Fibroblast of villous mesenchyme (primary cell): ENCODE measurements at places on chromosomes 3 and 15. TPM values are rescaled to one million over a fixed set of nuclear protein-coding genes. Genes with fewer than 3 reads are reported as not detected.

GORASP1 gene
- total RNA-seq: 44.9 and 50.9 TPM in 2 replicates

TMEM207 gene
- total RNA-seq: not detected in 2 replicates

MYO5C gene
- total RNA-seq: under 0.01 TPM in 1 of 2 replicates, not detected in the other

- DNase-seq: peak; percentile 43
Measured at GRCh38 chr3:138943724-138944653, 2.9 kb downstream of the FOXL2 start.

DNA sequence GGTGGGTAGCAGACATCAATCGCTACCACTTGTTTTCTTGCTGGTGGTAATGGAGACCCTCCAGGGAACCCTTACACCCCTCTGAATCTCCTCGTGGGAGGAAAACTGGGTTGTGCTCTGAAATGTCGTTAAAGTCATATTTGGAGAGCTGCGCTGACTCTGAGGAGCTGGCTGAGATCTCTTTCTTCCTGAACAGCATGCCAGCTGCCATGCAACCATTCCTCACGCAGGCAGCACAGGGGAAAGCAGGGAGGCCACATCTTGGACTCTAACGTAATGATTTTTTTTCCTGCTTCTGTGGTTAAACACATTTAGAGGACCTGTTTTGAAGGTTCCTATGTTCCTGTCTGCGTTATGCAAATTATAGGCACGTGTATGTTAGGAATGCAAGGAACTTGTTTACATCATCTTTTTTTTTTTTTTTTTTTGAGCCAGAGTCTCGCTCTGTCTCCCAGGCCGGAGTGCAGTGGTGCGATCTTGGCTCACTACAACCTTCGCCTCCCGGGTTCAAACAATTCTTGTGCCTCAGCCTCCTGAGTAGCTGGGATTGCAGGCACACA is 156.7 kb downstream of the TJP1 start:
- no peak for DNase-seq

- DNase-seq: no peak
Measured at GRCh38 chr3:175911937-175912336, 1052.8 kb downstream of the NAALADL2 start.

DNA sequence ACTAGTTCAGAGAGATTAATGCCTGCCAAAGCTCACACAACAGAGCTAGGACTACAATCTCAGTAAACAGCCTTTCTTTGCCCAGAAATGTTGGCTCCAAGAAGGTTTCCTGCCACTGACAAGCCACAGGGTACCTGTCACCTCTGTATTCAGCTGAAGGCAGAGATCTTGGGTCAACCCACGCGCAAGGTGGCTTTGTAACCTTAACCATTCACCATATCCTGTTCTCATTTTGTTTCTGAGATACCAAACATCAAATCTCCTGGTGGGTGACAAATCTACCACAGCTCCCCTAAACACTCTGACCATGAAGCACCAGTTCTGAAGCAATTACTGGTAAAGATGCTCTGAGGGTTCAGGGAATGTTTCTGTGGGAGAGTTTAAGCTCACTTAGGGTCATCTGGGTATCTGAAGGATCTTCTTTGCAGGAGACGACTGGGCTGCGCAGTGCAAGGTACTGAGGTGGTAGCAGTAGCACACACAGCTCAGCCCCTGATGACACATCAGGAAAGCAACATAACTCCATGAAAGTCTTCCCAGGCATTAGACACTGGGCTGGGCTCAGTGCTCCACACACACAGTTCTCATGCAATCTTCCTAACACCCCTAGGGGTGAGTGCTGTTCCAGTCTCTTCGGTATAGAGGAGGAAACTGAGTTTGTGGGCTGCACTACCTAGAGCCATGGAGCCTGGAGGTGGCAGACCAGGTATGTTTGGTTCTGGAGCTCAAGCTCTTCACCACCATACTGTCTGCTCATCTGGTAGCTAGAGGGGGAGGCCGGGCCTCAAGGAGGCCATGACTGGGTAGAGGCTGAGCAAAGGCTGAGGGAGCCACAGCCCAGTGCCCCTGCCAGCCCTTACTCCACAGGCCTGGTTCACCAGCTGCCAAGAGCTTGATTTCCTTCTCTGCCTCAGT is 7.7 kb downstream of the CXCR6 start:
- no peak for DNase-seq

GRCh38 chr15:25541228-25541627 is 102.4 kb upstream of the UBE3A start:
- DNase-seq: no peak

DNA sequence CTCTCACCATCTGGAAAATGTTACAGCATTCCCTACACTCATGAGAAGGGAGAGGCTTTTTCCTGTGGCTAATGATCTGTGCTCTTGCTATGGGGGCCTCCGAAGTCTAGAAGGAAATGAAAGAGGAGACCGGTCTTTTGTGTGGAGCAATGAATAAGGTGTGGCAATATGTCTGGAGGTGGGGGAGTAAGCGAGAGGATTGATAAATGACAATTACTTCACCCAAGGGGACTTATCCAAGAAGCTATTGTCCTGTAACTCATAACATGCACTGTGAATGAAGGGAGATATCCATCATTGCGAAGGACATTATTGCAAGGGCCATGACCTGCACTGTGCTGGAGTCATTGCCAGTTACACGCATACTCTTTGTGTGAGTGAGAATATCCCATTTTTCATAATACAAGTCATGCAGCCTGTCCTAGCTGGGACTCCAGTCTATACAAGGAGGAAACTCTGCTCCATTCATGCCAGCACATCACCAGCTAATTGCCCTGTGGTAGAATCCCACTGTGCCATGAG is 37.7 kb upstream of the SYNPR start:
- DNase-seq: no peak

DNA sequence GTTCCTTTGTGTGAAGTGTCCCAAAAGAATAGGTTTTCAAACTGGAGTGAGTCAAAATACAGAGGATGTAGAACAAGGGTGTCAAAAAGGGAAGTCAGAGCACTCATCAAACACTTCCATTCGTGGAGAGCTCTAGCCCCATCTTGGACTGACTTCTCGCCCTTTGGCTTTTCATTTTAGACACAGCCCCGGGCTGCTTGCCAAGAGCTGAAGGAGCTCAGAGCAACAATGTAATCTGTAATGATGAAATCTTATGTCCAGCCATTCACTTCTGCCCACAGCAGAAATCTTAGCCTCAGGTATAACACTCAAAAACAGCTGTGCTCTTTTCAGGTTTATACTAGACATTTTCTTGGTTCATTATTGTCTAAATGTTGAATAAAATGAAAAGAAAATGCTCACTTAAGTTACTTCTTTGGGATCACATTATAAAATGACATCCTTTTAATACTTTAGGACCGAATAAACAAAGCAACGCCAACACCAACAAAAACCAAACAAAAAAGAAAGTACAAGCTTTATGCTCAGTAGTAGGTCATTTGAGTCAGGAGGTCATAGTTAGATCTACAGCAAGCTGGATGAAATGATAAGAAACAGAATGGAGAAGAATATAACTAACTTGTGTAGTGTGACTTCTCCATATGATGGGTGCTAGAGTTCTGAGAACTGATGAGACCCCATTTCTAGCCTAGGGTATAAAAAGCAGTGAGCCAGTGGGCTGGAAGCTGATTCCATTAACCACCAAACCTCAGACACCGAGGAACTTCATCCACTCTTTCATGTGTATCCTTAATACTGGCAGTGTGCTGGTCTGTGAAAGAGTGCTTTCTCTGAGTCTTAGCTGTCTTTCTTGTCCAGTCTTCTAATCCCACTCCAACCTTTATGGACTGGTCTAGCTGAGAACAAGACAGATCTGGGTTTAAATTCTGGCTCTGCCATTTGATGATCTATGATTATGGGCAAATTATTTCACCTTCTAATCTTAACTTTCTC is 131.8 kb upstream of the SLC7A14 start:
- DNase-seq: peak; percentile 79

DNA sequence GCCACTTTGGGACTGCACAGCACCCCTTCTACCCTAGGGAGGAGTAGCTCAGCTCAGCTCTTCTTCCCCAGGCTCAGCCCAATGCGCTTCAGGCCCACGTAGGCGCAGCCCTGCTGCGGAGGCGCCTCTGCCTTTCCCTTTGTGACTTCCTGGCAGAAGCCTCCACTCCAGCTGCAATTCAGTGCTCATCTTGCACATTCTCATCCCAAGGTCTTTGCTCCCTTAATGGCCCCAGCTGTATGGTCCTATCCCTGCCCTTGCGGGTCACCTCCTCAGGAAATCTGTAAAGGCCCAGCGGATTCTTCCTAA is 109.0 kb downstream of the VGLL4 start:
- no peak for DNase-seq

DNA sequence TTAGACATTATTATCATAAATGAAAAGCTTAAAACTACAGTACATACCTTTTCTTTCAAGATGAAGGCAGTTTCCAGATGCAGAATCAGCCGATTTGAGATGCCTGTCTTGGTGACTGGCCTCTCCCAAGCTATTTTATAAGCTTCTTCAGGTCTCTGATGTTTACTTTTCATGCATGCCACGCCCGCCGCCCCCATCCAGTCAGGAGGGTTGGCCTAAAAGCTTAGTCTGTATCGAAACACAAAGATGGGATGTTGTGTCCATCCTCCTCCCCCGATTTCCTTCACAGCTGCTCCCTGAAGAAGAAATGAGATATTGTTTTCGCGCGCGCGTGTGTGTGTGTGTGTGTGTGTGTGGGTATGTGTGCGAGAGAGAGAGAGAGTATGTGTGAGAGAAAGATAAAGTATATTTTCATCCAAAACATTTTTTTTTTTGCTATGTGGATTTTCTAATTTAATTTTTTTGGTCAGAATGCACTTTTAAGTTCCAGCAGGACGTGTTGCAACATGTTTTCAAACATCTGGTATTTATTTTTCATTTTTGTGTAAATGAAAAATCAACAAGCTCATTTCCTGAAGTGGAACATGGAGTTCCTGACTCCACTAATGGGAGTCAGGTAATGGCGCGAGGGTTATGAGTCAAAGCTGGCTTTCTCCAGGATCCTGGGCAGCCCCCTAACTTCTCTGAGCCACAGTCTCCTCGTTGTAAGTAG is at the start of gene APOD:
Gene APOD, minus strand, starts transcription at position 110 of the 712 bp plus-strand sequence. CDS start 4,479 bp downstream, outside the sequence.
- DNase-seq: peak; percentile 77

DNA sequence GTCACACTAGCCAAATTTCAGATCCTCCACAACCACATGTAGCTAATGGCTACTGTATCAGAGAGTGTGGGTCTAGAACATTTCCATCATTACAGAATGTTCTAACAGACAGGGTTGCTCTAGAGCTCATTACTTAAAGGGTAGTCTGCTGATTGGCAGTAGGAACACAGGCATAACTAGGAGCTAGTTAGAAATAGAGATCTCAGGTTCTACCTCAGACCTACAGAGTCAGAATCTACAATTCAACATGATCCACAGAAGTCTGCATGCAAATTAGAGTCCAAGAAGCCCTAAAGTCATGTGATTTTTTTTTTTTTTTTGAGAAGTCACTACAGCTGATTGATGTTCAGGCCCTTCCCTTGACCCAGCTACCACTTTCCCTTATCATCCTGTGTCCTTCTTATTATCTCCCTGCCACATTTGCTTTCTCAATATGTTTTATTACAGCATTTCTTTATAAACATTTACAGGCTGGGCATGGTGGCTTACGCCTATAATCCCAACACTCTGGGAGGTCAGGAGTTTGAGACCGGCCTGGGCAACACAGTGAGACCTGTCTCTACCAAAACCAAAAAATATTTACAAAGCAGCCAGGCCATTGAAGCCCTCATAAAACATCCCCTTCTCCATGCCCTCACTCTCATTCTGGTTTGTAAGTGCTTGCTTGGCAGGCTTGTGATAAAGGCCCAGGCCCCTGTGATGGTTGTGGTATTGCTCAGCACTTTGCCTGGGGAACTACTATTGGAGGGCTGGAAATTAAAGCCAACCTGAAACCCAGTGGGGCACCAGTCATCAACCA is 3.8 kb upstream of the ABHD5 start:
- DNase-seq: no peak

- no peak for DNase-seq
Measured at GRCh38 chr3:80097674-80098073, 329.9 kb upstream of the ROBO1 start.

GRCh38 chr15:70857562-70858285 is 3.8 kb upstream of the LARP6 start:
- DNase-seq: no peak

DNA sequence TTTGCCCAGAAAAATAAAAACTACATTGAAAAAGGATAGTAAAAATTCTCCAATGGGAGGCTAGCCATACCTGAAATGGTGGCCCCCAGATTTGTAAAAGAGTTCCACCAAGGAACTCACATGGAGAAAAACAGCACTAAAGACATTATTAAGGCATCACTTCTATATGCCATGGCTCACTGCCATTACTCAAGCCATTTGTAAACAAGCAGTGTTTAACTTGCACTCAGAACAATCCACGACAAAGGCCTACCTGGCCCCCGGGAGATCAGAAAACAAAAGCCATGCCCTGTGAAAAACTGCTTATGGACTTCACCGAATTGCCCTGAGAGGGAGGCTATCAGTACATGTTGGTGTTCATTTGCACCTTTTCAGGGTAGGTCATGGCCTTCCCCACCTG is 19.6 kb downstream of the CCR8 start:
- DNase-seq: no peak

DNA sequence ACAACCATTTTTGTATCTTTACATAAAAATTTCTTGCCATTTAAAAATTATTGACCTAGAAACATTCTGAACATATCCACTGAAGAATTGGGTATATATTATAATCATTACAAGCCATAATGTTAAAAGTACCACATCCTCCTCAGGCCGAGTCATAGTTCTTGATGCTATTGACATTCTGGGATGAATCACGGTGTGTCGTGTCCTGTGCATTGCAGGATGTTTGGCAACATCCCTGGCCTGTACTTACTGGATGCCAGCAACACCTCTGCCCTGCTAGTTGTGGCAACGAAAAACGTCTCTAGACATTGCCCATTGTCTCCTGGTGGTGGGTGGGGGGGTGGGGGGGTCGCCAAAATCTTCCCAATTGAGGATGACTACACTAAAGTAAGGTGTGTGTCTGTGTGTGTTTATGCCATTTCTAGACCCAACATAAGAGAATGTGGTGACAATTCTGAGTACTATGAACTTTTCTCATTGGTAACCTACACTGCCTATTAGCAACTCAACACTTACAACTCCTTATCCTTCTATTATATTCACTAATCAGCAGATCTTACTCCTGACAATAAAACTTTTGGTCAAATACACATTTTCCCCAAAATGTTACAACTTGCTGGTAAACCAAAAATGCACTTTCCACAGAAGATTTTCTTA is 471.6 kb downstream of the FOXP1 start:
- DNase-seq: peak; percentile 82

GRCh38 chr15:78088773-78089080 is 3.6 kb upstream of the SH2D7 start:
- DNase-seq: no peak

DNA sequence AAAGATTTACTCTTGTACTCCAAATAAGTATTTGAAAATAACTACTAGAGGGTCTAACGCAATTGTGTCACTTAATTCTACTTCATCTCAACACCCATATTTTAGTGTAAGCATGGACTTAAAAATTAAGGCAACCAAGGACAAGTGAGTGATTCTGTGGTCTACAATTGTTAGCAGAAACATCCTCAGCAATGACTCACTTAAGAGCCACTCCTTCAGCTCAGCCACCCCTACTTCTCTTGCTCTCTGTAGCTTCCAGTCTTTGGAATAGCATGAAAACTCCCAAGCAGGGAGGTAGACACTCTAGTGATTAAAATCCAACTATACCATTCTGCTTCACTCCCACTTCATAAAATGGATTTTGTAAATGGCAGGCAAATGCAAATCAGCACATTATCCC is 116.0 kb upstream of the LRRN1 start:
- DNase-seq: no peak
